ENCODE measurements at places on chromosomes 4 and X.
A peak's percentile ranks its signal among the peaks of the same experiment; 100 is the strongest.

DNA sequence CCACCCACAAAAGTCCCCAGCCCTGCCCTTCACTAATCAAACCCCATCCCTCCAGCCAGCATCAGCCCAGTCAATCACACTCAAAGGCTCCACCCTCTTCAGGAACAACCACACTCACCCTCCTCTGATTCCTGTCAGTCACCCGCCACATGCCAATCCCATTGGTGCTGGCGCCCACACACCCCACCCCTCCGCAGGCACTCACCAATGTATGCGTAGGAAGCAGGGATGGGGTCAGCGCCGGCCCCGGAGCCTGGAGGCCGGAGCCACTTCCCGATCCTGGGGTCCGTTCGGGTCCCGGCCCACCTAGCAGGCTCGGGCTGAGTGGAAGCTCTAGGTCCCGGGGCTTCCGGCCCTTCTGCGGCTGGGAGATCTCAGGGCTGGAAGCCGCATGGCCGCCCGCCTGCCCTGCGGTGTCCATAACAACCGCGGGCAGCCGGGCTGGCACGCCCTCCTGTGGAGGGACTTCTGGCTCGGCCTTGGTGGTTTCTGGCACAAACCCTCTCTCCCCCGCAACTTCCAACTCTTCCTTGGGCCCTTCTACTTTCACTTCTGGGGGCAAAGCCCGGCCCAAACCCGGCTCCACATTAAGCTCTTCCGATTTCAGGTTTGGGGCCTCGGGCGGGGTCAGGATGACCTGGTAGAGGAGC lies 7.9 kb upstream of the CFP start:
- DNase-seq = no peak

- no peak for DNase-seq
Measured at GRCh38 chrX:93322110-93322509, 351.3 kb downstream of the NAP1L3 start.

- DNase-seq = no peak
Measured at GRCh38 chrX:149504226-149504914, 736 bp downstream of the IDS start.

GRCh38 chr4:80091688-80092087 lies 18.7 kb upstream of the ANTXR2 start:
- DNase-seq = no peak

DNA sequence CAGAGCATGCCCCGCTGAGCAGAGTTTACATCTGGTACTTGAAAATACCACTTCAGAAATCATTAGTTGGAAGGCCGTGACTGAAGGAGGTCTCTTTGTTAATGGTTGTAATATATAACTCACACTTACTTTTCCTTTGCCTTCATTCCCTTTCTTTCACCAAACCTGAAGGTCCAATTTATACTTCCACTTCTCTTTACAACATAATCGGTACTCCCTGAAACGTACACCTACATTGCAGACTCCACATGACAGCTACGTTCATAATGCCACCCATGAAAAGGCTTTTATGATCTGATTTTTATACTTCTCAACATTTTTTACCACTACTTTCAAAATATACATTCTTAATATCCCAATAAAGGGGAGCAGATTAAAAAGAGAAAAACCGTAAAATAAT lies 298.7 kb downstream of the C4orf33 start:
- no peak for DNase-seq

DNA sequence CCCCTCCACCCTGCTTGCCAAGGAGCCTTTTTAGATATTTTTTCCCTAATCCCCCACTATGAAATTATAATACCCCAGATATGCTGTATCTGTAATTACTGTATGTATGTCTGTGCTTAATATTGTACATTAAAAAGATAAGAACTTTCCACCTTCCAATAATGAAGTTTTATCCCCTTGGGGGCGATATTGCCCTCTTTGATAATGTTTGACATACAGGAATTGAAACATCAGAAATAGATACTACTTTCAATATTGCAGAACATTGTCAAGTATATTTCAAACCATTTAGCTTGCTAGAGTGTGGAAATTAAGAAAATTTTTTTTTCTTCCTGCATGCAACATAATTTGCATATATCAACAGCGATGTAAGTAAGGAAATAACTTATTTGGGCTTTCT lies 58.9 kb downstream of the NAF1 start:
- peak; percentile 4 for DNase-seq
